Astrocyte of the spinal cord (primary cell): ENCODE measurements at places on chromosomes 2 and 18.
A peak's percentile ranks its signal among the peaks of the same experiment; 100 is the strongest.

- no peak for DNase-seq
Observed at GRCh38 chr18:68121826-68122225, 593.1 kb downstream of the TMX3 start.

- DNase-seq: no peak
Observed at GRCh38 chr2:203484266-203485112, 50.6 kb downstream of the RAPH1 start.

GRCh38 chr2:229269941-229270340, 1.1 kb downstream of the PID1 start:
- DNase-seq: peak; percentile 9

- peak; percentile 33 for DNase-seq
Observed at GRCh38 chr2:55519938-55520885, 694 bp downstream of the CFAP36 start.

DNA sequence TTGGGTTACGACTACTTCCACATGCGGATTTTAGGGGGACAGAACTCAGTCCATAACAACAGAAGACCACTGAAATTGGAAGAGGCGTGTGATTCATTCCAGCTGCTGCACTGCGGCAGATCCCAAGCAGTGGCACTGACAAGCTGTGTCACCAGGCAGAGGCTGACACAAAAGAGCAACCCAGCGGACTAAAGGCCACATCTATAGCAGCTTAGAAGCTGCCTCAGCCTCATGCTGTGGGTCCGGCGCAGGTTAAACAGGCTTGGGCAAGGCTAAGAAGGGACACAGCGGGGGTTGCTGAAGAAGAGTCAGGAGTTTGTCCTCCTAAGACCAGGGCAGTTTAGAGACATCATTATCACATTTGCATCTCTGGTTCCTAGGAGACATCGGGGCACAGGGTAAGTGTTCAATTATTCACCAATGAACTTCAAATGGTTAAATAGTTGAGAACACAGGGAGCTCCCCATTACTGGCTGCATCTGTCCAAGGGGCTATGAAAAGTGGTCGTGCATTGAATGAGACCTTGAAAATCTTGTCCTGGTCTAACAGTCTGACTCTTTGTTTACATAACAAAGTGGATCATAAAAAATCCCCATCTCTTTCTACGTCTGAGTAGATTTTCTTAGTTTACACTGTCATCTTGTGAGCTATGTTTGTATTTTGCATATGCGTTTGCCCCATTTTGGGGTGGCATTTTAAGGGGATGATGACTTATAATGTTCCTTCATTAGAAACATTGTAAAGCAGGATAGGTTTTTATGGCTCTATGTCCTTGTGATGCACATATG, 162.3 kb upstream of the TRIB2 start:
- DNase-seq: no peak

GRCh38 chr2:231931481-231931915, 5.3 kb upstream of the NPPC start:
- no peak for DNase-seq

GRCh38 chr2:218253232-218253625, 7.6 kb upstream of the GPBAR1 start:
- DNase-seq: no peak

GRCh38 chr2:128685841-128686496, 367.3 kb upstream of the HS6ST1 start:
- DNase-seq: no peak
